ENCODE measurements at places on chromosomes 3 and 15.

DNA sequence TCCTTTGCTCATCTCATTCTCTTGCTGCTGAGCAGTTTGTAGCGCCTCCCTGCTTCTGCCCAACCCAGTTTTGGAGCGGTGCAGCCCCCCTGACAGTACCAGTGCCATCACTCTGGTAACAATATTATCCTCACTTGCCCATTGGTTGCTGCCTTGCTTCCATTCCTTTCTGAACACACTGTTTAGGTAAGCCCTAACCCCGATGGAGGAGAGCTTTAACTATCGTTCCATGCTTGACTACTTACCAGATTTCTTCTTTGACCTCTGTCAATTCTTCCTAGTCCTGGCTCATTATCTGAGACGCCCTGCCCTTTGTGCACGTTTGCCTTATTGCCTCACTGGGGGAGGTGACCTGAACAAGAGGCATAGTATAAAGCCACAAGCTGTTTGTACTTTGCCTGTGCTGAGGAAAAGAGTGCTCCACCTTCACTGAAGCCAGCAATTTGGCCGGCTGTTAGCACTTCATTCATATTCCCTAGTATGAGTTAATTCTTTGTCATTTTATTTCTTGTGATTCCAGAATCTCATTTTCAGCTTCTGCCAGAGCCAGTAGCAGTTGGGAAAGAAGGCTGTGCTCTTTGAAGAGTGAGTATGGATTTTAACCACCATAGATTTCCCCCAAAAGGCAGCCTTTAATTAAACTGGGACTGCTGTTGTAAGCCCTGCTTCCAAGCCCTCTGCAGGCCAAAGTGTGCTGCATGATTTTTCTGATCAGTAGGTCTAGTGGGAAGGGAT, 11.9 kb downstream of the ABHD6 start:
- DNase-seq, result no peak

GRCh38 chr3:179028408-179028807, 43.2 kb downstream of the ZMAT3 start:
- DNase-seq, result no peak

GRCh38 chr15:51335538-51336410, 2.6 kb downstream of the CYP19A1 start:
- DNase-seq, result no peak

DNA sequence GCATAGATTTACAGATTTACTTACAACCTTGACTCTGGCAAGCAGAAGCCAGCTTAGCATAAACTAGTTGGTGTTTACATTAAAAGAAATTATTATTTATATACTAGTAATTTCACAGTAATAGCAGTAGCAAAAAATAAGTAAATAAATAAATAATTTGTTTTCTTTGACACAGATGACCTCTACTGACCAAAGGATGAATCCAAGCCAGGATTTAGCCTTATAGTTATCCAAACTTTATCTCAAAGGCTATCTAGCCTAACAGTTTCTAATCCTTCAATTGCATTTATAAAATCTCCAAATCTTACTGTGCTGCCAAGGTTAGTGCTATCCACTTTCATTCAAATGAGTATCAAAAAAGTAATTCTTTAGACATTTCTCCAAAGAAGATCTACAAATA, 64.3 kb downstream of the FRMD5 start:
- no peak for DNase-seq

- no peak for DNase-seq
Observed at GRCh38 chr3:167772992-167773391, 37.5 kb downstream of the SERPINI1 start.

DNA sequence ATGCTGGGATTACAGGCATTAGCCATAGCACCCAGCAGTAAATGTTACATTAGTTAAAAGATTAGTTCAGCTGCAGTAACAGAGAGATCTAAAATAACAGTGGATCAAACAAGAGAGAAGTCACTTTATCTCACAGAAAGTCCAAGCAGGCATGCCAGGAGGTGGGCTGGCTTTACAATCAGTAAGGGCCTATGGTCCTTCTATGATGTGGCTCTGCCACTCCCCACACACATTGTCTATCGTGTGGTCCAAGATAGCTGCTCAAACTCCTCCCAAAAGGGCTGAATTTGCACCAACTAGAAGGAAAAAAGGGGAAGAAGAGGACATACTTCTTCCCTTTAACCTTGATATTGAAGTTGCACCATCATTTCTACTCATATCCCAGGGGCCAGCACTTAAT, 4.6 kb upstream of the RUVBL1 start:
- DNase-seq, result no peak

- no peak for DNase-seq
Observed at GRCh38 chr3:152235709-152236298, 32.9 kb upstream of the MBNL1 start.

GRCh38 chr3:169965562-169966427, 812 bp upstream of the SEC62 start:
- no peak for DNase-seq

DNA sequence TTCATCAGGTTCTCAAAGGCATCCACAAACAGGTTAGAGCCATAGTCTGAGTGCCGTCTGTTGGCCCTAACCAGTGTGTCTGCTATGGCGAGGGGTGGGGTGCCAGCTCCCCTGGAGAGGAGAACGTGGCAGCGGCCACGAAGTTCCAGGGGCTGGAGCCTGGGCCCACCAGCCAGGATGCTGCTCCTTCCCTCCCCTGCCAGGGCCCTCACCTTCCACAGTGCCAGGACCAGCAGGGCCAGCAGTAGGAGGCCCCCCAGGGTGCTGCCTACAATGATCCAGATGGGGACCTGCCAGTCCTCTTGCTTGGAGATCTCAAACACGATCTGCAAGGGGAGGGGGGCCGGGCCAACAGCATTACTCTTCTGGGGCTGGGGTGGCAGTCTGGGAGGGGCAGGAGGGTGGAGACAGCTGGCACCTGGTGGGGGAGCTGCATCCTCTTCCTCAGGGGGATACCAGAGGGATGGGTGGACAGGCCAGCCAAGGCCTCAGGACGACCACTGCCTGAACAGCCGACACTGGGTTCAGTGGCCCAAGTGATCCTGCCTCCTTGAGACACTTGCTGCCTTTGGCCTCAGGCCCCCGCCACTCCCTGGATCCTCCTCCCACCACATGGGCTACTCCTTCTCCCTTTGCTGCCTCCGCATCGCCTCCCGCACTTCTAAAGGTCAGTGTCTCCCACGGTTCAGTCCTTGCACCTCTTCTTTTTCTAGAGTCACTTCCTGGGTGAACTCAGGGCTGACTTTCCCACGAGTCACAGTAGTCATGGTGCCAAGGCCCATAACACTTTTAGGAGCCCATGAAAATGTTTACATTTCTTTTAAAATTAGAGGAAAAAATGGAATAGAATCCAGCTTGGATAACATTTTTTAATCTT, 26.3 kb downstream of the FEM1B start:
- no peak for DNase-seq

- DNase-seq, result no peak
Observed at GRCh38 chr3:126129398-126129891, 45.5 kb upstream of the SLC41A3 start.

DNA sequence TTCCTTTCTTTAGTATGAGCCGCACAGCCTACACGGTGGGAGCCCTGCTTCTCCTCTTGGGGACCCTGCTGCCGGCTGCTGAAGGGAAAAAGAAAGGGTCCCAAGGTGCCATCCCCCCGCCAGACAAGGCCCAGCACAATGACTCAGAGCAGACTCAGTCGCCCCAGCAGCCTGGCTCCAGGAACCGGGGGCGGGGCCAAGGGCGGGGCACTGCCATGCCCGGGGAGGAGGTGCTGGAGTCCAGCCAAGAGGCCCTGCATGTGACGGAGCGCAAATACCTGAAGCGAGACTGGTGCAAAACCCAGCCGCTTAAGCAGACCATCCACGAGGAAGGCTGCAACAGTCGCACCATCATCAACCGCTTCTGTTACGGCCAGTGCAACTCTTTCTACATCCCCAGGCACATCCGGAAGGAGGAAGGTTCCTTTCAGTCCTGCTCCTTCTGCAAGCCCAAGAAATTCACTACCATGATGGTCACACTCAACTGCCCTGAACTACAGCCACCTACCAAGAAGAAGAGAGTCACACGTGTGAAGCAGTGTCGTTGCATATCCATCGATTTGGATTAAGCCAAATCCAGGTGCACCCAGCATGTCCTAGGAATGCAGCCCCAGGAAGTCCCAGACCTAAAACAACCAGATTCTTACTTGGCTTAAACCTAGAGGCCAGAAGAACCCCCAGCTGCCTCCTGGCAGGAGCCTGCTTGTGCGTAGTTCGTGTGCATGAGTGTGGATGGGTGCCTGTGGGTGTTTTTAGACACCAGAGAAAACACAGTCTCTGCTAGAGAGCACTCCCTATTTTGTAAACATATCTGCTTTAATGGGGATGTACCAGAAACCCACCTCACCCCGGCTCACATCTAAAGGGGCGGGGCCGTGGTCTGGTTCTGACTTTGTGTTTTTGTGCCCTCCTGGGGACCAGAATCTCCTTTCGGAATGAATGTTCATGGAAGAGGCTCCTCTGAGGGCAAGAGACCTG, 13.2 kb downstream of the GREM1 start:
- no peak for DNase-seq

- no peak for DNase-seq
Observed at GRCh38 chr3:194582196-194582905, 50.9 kb downstream of the TMEM44 start.

DNA sequence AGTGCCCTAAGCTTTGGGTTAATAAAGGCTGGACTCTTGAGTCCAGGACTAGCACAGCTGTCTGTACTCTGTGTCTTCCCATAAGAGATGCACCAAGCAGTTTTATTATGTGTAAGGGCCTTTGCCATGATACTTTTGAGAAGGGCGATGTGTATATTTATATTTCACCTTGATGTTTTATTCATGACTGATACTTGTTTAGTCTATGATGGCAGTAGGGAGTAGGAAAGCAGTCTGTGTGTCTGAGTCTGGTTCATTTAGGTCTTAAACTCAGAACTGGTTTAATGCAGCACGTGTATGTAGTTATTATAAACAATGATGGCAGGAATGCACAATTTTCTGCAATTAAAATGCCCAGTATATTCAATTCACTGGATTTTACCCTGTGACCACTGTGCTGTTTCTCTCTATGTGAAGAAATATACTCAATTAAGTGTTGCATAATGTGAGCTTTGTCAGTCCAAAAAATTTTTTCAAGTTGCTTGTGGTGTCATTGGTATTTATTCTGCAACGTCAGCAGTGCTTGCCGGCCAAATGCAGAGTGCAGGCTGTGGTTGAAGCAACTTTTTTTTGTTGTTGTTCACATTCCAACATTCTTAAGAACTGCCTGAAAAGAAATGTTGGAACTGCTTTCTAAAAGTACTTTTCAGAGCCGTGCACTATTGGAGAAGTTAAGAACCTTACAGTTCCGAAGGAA, 423.7 kb upstream of the SEMA6D start:
- DNase-seq, result no peak

GRCh38 chr3:11130385-11130784, 23.9 kb upstream of the HRH1 start:
- no peak for DNase-seq

- DNase-seq, result no peak
Observed at GRCh38 chr15:90619468-90619867, 89.7 kb downstream of the CRTC3 start.

DNA sequence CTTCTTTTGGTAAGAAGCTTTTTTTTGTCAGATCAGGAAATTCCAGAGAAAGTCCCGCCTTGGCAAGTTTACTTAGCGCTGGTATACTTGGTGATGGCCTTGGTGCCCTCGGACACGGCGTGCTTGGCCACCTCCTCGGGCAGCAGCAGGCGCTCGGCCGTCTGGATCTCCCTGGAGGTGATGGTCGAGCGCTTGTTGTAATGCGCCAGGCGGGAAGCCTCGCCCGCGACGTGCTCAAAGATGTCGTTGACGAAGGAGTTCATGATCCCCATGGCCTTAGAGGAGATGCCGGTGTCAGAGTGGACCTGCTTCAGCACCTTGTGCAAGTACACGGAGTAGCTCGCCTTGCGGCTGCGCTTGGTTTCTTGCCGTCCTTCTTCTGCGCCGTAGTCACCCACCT, 46.6 kb downstream of the QTRT2 start:
- no peak for DNase-seq

- no peak for DNase-seq
Observed at GRCh38 chr3:155702745-155703591, 41.9 kb downstream of the PLCH1 start.

DNA sequence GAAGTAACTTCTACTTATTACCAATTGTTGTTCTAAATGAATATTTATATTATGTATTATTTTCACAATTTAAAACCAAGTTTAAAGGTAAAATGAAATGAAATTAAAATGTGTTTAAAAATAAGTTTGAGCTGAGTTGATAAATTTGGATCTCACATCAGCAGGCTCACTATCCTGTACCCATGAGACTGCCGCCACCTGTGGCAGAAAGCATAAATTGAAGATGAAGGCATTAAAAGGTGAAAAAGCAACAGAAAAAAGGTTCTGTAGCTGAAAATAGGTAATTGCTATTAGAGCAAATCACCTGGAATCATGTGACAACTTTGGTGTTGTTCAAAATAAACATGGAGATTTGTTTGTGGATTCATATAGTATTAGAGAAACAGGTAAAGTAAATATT, 133.0 kb upstream of the CADM2 start:
- DNase-seq, result no peak

- no peak for DNase-seq
Observed at GRCh38 chr15:100588638-100589242, 13.2 kb downstream of the LINS1 start.

- DNase-seq, result peak; percentile 10
Observed at GRCh38 chr3:119911748-119912147, 129.8 kb downstream of the NR1I2 start.

GRCh38 chr3:175702956-175703355, 843.8 kb downstream of the NAALADL2 start:
- no peak for DNase-seq

- no peak for DNase-seq
Observed at GRCh38 chr3:38203690-38204089, 38.4 kb downstream of the OXSR1 start.

GRCh38 chr3:21372316-21372715, 378.7 kb downstream of the ZNF385D start:
- no peak for DNase-seq

GRCh38 chr3:185793381-185793780, 31.5 kb downstream of the IGF2BP2 start:
- DNase-seq, result no peak

DNA sequence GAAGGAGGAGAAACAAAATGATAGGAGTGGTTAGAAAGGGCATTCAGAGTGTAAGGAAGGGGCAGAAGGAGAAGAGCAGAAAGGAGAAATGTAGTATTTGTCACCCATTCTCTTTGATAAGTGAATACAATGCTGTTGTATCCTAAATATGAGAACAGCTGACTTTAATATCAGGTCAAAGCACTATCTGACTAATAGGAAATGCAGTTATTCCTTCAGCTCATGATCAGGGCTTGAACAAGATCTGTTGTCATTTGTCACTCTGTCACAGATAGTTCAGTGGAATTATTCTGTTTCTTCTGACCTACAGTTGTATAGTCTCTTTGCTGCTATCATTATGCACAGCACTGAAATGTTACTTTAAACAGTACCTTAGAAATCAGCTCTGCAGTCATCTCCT, 149.4 kb downstream of the FRMD5 start:
- DNase-seq, result no peak

Data from CD4-positive, alpha-beta T cell treated with Interleukin-10 for 1 hour (primary cell).